ENCODE measurements at places on chromosomes 7 and 10.

DNA sequence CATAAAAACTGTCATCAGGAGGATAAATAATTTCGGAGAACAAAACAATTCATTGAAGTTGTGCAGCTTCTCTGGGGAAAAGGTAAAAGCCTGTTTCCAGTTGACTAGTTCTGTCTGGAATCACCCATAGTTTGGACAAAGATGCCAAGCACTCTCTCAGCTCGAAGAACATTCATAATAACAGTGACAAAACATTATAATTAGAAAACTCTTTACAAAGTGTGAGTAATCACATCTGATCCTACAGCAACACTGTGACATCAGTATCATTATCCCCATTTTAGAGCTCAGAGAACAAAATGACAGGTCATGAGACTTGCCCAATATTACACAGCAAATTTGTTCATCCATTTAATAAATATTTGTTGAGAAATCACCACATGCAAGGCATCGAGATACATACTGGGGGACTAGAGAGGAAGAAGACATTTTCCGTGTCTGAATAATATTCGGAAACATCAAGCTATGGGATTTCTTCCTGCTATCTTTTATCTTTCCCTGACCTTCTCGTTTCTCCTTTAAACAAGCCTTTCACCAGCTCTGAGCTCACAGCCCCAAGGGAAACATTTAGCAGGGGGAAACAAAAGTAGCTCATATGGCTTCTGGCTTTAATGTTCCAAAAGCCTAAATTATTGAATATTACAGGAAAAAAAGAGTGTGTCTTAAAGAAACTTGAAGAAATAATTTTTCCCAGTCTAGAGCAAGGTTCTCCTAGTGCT, 123.3 kb upstream of the GHITM start:
- no peak for DNase-seq
- no peaks in the 10 kb centered on the region for H3K36me3 ChIP-seq
- no peaks in the 10 kb centered on the region for H3K4me1 ChIP-seq
- H3K27me3 ChIP-seq: no peaks in the 10 kb centered on the region
- no peak overlapping the region for H3K4me3 ChIP-seq
- no peak overlapping the region for H3K27ac ChIP-seq

DNA sequence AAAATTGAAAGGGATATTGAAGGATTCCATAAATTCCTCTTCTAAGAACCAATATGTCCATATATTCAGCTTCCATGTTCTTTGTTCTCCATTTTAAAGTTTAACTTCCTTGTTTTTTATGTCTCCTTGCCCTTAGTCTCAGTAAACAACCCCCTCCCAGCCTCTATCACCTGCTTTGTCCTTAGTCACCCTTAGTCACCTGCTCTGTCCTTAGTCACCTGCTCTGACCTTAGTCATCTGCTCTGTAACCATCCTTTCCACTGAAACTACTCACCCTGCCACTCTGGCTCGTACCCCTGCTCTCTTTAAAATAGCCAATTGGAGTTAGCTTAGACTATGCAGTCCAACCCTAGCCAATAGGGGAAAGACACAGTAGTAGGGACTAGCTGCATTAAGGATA, 136.2 kb upstream of the TMEM106B start:
- no peak overlapping the region for H3K4me3 ChIP-seq
- no peak for DNase-seq
- no peaks in the 10 kb centered on the region for H3K27me3 ChIP-seq
- H3K4me1 ChIP-seq: no peaks in the 10 kb centered on the region

DNA sequence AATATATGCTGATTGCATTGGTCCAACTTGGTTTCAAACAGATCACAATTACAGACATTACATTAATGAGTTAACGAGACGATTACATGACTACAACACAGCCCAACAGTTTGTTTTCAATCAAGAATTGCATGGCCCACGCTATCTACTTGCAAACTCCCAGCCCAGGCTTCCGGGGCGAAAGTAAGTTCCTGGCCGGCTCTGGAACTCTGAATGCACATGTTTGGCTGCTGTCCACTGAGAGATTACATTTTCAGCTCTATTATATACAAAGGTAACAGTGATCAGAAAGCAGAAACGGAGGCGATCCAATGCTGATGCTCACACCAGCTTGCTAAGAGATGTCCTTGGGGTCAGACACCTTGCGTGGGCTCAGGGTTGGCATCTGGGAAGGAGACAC, 206.3 kb downstream of the FANK1 start:
- H3K4me1 ChIP-seq: no peaks in the 10 kb centered on the region
- no peak overlapping the region for H3K4me3 ChIP-seq

DNA sequence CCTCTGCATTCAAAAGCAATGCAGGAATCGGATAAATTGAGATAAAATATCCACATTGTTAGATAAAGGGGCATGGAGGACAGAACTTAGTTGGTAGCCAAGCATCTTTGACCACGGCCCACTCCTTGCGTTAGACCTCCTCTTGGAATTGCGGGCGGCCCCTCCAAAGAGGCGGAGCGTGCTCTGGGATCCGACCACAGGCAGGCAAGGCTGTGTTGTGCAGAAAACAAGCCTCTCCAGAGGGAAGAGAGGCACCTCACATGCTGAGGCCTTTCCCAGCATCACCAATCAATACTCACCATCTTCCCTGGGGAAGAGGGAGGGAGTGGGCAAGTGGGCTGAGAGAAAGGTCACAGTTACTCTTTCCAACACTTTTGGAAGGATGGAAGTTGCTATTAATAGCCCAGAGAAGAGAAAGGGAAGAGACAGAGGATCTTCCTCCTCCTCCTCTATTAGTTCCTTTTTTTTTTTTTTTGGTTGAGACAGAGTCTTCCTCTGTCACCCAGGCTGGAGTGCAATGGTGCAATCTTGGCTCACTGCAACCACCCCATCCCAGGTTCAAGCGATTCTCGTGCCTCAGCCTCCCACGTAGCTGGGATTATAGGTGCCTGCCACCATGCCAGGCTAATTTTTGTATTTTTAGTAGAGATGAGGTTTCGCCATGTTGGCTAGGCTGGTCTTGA, 49.7 kb upstream of the NRF1 start:
- H3K4me1 ChIP-seq: no peaks in the 10 kb centered on the region
- peaks cover 6% of the 10 kb centered on the region for H3K27me3 ChIP-seq
- DNase-seq: no peak
- no peak overlapping the region for H3K4me3 ChIP-seq
- no peak overlapping the region for H3K27ac ChIP-seq

GRCh38 chr10:19421674-19422073, 373.1 kb downstream of the MALRD1 start:
- DNase-seq: no peak

GRCh38 chr7:105594034-105594433, 12.7 kb upstream of the EFCAB10 start:
- no peaks in the 10 kb centered on the region for H3K4me1 ChIP-seq
- no peak for DNase-seq
- H3K4me3 ChIP-seq: no peak overlapping the region
- H3K36me3 ChIP-seq: no peaks in the 10 kb centered on the region

GRCh38 chr10:131430716-131431412, 119.3 kb upstream of the TCERG1L start:
- no peaks in the 10 kb centered on the region for H3K36me3 ChIP-seq
- no peak overlapping the region for H3K27ac ChIP-seq
- DNase-seq: no peak

DNA sequence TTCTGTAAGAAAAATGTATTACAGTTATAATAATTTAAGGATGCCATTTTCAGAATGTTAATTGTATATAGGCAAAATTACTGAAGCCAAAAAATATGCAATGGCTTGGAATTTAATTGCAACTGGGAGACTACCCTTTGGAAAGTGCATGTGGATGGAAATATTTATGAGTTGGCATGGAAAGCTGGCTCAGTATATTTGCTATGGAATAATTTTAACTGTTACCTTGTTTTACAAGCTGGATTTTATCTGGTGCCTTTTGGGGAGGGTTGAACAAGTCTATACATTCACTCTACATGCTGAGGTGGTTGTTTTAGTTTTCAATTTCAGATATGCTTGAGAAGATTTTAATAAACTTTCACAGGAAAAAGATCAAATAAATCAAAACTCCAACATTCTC, 80.9 kb upstream of the ABCB5 start:
- no peak for DNase-seq
- no peak overlapping the region for H3K4me3 ChIP-seq
- no peaks in the 10 kb centered on the region for H3K27me3 ChIP-seq

DNA sequence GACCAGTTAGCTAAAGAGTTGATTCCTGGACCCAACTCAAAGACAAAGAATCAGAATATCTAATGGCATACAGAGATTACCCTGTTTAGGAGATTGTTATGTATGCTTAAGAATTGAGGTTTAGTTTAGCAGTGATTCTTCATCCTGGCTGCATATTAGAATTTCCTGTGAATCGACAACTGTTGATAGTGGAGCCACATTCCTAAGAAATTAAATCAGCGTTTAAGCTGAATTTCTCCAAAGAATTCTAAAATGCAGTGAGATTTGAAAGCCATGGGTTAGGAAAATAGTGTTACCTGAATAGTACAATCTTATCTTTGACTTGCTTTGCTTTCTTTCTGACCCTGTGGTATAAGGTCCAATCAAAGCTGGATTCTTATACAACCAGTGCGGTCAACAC, 16.4 kb upstream of the FERD3L start:
- H3K36me3 ChIP-seq: no peaks in the 10 kb centered on the region
- no peaks in the 10 kb centered on the region for H3K27me3 ChIP-seq
- DNase-seq: no peak
- no peak overlapping the region for H3K27ac ChIP-seq

DNA sequence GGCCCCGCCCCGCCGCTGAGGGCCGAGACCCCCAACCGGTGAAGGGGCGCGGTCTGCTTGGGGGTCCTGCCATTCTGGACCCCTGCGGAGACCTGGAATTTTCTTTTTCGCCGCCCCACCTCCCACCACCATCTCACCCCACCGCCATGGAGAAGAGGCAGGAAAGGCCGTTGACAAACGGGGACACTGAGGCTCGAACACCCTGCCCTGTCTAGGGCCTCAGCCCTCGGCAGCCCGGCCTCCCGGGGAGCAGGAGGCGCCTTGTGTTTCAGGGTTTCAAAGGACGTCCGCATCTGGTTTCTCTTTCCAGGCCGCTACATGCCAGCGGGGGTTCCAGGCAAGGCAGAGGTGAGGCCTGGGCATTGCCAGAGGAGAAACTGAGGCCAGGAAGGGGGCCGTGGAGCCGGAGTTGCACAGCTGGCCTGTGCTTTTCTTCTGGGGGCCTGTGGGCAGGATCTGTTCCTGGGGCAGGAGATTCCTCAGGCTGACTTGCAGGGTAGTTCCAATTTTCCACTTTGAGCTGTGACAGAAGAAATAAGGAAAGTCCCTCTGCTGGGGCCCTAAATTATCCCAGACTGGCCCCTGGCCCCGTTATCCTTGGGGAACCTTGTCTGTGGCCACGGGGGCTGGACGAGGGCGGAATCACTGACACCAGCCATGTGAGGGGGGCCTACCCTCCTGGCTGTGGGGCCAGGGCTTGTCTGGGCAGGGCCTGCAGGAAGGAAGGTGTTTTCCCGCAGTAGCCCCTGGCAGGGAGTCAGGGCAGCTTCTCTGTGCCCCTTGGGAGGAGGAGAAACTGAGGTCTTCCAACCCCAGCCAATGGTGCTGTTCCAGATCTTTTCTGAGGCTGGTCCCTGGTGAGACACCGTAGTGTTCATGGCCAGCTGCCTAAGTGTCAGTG, 900 bp upstream of the MICALL2 start:
- H3K4me1 ChIP-seq: peaks cover 62% of the 10 kb centered on the region
- H3K4me3 ChIP-seq: peak overlapping the region; percentile 50
- no peaks in the 10 kb centered on the region for H3K36me3 ChIP-seq
- H3K27ac ChIP-seq: peak overlapping the region; percentile 90

DNA sequence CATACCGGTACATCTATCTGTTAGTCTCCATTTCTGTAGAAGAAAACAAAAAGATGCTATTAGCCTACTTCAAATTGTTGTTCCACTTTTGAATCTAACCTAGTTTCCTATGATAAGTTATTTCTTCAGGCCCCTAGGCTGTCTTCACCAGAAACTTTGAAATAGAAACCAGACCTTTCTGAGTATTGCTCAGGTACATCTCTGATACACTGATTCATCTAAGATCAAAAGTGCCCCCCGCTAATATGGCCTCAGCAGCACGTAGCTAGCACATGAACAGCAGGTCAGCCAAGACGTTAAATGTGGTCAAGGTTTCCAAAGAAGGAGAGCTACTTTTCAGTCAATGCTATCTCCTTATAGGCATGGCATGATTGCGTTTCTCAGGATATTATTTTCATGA, 23.6 kb downstream of the CTAGE6 start:
- no peaks in the 10 kb centered on the region for H3K4me1 ChIP-seq
- no peak overlapping the region for H3K27ac ChIP-seq
- no peak for DNase-seq
- H3K4me3 ChIP-seq: no peak overlapping the region
- H3K36me3 ChIP-seq: no peaks in the 10 kb centered on the region
- H3K27me3 ChIP-seq: no peaks in the 10 kb centered on the region

DNA sequence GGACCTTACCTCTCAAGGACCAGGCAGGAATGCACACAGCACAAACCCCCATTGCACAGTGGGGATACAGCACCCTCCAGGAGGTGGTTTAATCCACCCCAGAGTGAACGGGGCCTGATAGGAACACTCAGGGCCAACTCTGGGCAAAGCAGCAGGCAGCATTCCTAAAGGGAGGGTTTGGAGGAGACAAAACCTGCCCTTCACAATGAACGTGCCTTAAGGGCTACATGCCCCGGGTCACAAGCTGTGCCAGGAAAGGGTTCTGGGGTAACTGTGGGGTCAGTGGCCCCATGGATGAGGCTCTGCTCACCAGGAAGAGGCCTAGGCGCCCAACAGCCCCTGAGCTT, 1.1 kb downstream of the GPRIN2 start:
- H3K4me1 ChIP-seq: peaks cover 16% of the 10 kb centered on the region
- DNase-seq: peak; percentile 11
- no peak overlapping the region for H3K4me3 ChIP-seq
- no peaks in the 10 kb centered on the region for H3K36me3 ChIP-seq
- no peak overlapping the region for H3K27ac ChIP-seq

DNA sequence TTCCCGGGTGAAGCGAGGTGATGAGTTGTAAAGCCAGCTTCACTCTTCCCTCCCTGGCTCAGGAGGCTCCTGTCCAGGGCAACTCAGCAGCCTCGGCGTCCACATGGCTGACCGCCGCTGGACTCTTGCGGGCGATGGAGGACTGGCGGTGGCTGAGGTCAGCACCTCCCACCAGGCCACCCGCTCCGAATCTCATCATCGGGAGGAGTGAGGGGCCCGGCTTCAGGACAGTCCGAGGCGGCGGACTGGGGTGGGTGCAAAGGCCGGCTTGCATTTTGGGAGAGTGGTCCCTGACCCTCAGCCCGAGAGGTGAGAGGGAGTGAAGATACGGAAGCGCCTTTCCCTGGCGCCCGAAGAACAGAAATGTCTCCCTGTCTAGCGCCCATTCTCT, 759 bp downstream of the DNAJB12 start:
- H3K4me1 ChIP-seq: no peaks in the 10 kb centered on the region
- H3K36me3 ChIP-seq: no peaks in the 10 kb centered on the region
- H3K27me3 ChIP-seq: no peaks in the 10 kb centered on the region
- H3K27ac ChIP-seq: peak overlapping the region; percentile 91
- H3K4me3 ChIP-seq: peak overlapping the region; percentile 78
- no peak for DNase-seq

GRCh38 chr10:46556515-46557318, at the start of gene GPRIN2:
Gene GPRIN2 (minus strand): TSS chr10:46556658. CDS start chr10:46550736, 5,922 bp downstream.
- peaks cover 7% of the 10 kb centered on the region for H3K4me1 ChIP-seq
- no peaks in the 10 kb centered on the region for H3K36me3 ChIP-seq
- DNase-seq: peak; percentile 12

All from tibial nerve (tissue), 4 donors.